NCI-H187 treated with DMSO at 0.1 percent for 48 hours (cell line): ENCODE measurements at places on chromosomes 16 and 17.

GRCh38 chr16:56860226-56861020 is 4.6 kb upstream of the SLC12A3 start:
- DNase-seq: no peak

DNA sequence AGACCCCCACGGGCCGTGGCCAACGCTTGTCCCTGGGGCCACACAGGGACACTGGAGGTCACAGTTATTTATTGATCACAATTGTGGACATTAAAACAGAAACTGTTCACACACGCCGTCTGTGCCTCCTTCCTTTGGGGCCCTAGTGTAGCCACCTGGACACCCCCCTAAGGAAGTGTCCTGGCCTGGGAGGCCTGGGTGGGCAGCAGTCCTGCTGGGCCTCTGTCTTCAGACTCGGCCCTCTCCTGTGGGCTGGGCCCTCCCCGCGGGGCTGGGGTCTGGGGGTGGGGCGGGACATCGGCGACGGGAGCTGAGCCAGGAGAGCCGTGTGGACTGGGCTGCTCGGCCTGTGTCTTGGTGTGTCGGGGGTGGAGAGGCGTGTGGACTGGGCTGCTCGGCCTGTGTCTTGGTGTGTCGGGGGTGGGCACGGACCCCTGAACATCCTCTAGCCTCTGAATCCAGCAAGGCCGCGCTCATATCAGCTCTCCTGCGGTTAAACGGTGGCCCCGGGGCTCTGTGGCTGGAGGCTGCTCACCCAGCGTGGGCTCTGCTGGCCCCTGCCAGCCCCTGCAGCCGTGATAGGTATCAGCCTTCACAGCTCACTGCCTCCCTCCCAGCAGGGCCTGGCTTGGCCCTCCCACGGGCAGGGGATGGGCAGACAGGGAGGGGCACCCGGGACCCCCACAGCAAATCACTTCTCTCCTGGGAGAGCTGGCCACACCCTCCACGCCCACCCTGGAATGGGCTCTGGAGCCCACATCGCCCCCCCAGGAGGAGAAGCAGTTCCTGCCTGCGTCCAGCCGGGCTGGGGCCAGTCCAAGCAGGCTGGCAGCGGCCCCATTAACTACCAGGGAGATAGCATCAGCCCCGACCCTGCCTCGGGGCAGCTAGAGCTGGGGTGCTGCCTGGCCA is 1.1 kb upstream of the NHLRC4 start:
- DNase-seq: no peak

GRCh38 chr17:48566717-48567116 is 11.4 kb downstream of the HOXB4 start:
- no peak for DNase-seq

DNA sequence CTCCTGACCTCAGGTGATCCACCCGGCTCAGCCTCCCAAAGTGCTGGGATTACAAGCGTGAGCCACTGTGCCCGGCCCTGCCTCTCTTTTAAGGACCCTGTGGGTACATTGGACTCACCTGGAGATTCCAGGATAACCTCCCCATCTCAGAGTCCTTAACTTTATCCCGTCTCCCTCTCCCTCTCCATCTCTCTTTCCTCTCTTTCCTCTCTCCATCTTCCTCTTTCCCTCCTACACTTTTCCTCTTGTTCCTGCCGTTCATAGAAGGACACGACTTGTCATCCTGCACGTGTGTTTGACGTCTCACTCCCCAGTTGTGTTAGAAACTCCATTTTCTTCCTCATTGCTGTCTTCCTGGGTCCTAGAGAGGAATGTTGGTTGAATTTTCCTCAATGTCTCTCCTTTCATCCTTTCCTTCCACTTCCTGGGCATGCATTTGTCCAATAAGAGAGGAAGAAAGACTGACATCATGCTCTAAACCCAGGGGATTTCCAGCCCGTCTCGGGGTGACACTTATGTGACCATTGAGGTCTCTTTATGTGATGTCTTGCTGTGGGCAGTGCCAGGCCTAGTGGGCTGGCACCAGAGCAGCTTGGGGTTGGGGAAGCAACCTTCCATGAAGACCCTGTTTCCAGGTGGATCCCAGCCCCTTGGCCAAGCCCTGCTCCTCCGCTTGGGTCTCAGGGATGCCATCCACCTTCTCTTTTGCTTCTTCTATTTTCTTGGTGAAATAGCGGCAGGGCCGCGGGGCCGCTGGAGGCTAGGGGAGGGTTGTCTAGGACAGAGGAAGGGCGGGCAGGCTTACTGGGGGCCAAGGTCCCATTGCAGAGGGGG is 39.8 kb upstream of the IRF8 start:
- no peak for DNase-seq

DNA sequence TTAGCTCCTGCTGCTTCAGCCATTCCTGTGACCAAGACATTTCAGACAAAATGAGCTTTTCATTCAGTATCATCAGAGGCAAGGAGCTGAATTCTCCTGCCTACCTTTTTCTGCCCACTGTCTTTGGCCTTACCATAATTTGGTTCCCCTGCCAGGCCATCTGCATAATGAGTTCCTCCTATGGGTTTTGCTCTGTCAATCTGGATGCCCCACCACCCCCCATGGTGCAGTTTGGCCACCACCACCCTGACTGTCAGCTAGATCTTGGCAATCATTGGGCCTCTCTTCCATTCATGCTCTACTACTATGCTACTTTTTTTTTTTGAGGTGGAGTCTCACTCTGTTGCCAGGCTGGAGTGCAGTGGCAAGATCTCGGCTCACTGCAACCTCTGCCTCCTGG is 169.2 kb upstream of the ZKSCAN2 start:
- no peak for DNase-seq

GRCh38 chr16:29848420-29849297 is 14.4 kb downstream of the CDIPT start:
- no peak for DNase-seq
